ENCODE measurements at places on chromosomes 1 and 21.

DNA sequence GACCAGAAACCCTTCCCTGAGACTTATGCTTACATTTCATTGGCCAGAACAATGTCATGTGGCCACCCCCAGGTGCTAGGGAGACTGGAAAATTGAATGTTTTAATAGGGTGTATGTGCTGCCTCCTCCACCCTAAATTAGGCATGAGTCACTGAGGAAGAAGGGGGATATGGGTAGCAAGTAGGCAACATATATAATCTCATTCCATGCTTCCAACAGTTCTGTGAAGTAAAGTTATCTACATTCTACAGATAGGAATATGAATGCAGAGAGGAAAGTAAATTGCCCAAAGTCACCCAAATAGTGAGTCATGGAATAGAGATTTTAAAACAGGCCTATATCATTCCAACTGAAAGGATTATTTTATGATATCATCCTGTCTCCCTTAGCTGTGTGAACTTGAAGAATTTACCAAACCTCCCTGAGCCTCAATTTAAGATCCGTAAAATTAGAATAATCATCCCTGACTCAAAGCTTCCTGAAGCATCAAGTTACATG, 168.6 kb upstream of the FGGY start:
- DNase-seq: no peak

DNA sequence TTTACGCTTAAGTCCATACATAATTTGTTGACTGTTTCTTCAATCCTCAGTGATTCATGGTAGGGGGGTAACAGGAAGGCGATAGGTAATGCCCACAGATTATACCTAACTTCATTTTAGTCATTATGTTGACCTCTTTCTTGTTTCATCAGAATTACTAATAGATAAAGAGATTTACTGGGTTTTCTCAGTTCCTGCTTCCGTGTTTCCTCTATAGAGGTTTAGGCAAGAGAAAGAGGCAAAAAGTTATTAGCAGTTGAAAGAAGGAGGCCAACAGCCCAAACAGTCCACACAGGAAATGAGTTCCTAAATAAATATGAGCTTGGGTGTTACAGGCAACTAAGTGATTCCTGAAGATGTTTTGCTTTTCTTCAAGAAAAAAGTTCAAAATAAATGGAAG, 17.9 kb upstream of the CLCA1 start:
- DNase-seq: no peak

DNA sequence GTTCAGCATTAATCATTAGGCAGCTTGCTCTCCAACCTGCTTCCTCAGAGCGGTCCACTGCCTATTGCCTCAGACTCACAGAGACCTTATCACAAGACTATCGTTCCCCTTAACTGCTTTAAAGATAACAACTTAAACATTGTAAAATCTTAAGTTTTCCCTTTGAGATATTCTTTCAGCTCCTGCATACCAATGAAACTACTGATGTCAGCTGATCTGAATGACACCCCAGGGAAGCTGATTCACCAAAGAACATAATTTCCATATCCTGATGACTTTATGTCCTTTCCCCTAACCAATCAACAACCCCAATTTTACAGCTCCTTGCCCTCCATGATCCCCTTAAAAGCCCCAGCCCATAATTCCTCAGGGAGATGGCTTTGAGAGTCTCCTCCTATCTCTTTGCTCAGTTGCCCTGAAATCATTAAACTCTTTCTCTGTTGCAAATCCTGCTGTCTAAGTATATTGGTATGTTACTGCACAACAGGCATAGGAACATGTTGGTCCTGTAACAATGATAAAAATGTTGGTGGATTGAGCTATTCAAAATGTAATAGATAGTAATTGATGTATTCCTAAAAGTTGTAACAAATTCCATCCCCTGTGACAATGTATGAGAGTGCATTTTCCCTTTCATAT, 621.4 kb upstream of the RGS18 start:
- no peak for DNase-seq

DNA sequence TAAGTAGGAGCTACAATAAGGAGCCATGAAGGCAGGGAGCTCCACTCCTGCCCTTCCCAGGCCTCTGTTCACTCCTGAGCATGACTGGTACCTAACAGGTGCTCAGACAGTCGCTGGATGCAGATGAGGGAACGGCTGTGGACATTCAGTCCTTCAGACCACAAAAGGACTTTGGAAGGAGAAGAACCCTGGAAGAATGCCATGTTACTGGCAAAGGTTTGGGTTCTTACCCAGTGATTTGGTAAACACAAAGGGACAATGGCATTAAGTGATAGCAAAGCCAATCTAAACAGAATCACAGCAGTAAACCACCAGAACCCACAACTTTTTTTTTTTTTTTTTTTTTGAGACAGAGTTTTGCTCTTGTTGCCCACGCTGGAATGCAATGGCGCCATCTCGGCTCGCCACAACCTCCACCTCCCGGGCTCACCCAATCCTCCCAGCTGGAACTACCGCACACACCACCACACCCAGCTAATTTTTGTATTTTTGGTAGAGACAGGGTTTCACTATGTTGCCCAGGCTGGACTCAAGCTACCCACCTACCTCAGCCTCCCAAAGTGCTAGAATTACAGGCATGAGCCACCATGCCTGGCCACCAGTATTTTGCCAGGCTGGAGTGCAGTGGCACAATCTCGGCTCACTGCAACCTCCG, 7.5 kb upstream of the CBR3 start:
- DNase-seq: no peak

DNA sequence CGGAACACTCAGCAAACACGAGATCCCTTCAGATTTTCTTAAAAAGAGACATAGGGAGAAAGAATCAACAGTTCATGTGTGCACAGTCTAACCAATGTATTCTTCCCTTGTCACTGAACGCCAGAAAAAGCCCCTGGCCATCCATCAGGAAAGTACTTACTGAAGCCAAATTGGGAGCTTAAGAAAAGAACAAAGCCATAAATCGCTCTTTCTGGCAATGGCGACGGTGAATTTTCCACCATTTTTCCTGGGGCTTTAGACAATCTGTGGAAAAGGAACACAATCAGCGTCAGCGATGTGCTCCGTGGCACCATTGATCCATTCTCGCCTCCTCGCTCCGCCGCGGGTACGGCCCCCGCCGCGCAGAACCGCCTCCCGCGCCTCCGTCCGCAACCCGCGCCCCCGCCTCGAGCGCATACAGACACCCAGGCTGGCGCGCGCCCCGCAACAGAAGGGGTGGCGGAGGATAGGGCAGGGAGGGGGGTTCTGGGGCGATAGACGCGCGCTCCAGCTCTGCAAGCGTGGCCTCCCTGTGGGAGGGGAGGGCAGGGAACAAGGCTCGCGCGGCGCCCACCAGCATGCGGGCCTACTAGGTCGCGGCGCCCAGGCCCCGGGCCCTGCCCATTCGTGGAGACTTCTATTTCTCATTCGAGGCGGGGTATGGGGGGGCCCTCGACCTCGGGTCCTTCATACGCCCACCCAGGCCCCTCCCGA, 440 bp downstream of the PIGP start:
- peak; percentile 91 for DNase-seq

GRCh38 chr1:21638531-21639341, 30.4 kb downstream of the RAP1GAP start:
- DNase-seq: no peak

DNA sequence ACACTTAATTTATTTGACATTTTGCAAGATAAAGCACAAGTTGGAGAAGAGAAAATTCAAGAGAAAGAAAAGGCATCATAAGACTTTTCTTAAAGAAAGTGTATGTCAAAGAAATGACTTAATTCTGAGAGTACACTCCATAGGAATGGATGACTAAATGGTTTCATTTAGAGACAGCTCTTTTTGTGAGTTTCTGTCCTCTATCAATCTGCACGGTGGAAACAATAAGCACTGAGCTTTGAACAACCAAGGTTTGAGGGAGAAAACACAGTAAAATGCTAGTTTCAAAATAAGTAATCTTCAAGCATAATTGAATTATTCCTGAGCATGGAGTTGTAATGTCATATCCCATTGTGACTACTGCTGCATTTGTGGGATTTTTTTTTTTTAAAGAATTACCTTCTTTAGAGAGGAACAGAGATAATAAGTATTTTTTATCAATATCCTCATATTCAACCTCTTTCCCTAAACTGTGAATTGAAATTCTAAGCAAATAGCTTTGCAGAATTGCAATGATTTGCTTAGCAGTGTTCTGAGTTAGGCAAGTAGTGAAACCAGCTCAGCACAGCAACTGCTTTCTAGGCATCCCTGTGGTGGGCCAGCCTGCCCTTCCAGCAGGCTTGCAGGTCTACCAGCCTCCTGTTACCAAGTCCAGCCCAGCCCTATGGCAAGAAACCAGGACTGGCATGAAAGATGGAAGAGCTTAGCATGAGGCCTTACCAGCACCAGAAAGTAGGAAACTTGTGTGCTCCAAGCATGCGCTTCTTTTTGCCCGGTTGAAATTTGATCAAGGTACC, 38.2 kb downstream of the KCNJ6 start:
- no peak for DNase-seq

GRCh38 chr1:10599194-10599861, 124.6 kb downstream of the PEX14 start:
- no peak for DNase-seq

DNA sequence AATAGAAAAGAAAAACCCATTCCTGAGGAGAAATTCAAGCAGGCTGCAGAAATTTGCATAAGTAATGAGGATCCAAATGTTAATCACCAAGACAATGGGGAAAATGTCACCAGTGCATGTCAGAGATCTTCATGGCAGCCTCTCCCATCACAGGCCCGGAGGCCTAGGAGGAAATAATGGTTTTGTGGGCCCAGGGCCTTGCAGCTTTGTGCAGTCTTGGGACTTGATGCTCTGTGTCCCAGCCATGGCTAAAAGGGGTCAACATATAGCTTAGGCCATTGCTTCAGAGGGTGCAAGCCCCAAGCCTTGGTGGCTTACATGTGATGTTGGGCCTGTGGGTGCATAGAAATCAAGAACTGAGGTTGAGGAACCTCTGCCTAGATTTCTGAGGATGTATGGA, 22.7 kb downstream of the RAB3GAP2 start:
- no peak for DNase-seq

GRCh38 chr1:109636201-109636952, 16.7 kb downstream of the AMPD2 start:
- no peak for DNase-seq

GRCh38 chr1:9451081-9451480, 88.2 kb upstream of the SLC25A33 start:
- DNase-seq: no peak

- no peak for DNase-seq
Measured at GRCh38 chr1:156356262-156356874, 12.6 kb upstream of the RHBG start.

DNA sequence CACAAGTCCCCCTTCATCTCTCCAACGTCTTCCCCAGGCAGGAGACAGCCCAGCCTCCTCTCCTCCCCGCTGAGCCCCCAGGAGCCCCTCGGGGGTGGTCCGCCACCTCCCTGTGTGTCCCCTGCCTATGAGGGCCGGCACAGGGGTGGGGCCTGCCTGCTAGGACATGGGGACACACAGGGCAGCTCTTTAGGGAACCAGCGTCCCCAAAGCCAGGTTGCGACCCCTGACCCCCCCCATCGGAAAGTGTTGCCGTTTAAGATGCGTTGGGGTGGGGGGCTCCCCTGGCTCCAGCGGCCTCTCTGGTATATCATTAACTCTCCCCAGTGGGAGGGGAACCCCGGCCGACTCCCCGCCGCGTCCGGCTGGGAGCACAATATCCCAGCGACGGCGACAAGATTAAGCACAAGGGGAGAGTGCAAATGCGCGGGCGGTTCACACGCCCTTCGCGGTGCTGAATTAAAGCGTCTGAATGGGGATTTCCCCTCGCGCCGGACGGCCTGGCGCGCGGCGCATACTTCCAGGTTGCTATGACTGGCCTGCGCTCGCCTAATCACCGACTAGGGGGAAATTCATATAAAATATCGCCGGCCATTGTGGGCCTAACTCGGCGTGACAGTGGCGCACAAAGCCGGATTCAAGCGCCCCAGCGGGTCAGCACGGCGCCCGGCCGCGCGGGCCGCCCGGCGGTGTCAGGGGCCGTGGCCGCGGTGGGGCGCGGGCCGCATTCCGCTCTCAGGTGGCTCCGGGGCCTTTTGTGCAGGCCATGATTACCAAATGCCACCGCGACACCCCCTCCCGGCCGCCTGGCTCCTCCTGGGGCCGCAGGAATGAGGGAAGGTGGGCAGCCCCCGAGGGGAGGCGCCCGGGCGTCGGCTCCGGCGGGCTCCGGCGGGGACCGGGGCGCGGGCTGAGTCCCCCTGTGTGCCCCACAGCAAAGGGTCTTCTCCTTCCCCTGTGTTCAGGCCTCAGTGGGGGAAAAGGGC, 30.9 kb downstream of the WNT3A start:
- DNase-seq: no peak

- no peak for DNase-seq
Measured at GRCh38 chr1:114755006-114755931, 2.5 kb downstream of the CSDE1 start.
